Cerebellar cortex (tissue), 1 donor: ENCODE measurements at places on chromosomes 6 and 20.

GRCh38 chr20:46057856-46058598, 29.0 kb downstream of the SLC12A5 start:
- no peak for DNase-seq

- DNase-seq: no peak
Observed at GRCh38 chr6:33716890-33717632, 5.6 kb upstream of the UQCC2 start.

DNA sequence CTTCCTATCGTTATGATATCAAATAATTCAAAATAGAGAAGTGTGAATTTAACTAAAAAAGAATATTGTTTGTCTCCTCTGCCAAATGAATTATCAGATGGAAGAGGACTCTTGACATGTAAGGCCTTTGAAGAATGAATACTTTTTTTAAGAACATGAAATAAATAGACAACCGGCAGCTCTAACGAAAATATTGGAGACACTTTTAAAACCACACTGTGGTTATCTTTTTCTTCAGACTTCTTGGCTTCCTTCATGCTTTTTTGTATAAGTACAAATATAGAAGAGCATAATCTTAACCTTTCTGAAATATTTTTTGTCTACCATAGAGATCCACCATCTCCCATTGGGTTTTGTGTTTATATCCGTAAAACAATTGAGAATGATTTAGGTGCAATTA, 115.2 kb upstream of the SCGN start:
- no peak for DNase-seq

DNA sequence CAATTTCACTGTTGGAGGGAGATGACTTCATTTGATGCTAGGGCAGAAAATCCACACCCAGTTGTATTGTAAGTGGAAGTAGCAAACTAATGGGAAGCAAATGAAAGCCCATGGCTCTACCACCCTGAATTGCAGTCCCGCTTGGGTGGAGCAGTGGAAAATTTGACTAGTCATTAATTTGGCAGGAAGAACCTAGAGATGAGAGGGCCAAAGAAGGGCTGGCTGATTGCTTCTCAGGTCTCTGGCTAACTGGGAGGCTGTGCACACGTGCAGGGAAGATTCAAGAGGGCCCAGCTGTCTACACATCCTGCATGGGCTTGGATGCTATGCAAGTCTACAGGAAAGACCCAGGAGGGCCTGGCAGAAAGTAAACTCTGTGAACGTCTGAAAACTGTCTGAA, 466.2 kb downstream of the TFAP2A start:
- DNase-seq: no peak

DNA sequence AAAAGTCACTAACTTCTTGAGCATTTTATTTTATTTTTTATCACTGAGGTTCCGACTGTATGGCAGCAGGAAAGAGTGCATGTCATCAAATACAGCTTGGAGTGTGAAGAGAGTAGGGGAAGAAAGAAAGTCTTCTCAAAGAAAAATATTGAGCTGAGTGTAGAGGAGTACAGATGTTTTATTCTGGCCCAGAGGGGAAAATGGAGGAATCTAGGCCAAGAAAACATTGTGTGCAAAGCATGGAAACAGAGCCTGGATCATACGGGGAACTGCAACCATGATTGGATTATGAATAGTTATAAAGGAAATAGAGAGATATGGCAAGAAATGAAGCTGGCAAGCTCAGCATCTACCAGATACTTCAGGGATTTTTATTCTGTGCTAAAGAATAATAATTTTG, 104.2 kb upstream of the SCGN start:
- DNase-seq: no peak

DNA sequence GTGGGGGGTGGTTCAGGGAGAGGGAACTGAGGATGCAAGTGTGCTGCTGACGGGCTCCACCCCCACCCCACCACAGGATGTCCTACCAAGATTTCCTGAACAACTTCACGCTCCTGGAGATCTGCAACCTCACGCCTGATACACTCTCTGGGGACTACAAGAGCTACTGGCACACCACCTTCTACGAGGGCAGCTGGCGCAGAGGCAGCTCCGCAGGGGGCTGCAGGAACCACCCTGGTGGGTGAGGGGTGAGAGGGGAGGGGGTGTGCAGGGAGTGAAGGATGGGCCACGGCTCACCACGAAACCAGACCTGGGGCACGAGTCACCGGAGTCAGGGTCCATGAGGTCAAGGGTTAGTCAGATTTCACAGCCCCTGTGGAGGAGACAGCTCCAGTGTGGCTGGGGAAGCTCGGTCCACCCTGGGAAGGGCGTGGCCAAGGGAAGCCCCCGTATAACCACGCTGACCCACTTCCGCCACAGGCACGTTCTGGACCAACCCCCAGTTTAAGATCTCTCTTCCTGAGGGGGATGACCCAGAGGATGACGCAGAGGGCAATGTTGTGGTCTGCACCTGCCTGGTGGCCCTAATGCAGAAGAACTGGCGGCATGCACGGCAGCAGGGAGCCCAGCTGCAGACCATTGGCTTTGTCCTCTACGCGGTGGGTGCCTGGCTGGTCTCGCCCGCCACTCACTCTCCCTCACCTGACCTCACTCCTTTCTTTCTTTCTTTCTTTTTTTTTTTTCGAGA, 18.3 kb downstream of the CAPN11 start:
- DNase-seq: no peak

DNA sequence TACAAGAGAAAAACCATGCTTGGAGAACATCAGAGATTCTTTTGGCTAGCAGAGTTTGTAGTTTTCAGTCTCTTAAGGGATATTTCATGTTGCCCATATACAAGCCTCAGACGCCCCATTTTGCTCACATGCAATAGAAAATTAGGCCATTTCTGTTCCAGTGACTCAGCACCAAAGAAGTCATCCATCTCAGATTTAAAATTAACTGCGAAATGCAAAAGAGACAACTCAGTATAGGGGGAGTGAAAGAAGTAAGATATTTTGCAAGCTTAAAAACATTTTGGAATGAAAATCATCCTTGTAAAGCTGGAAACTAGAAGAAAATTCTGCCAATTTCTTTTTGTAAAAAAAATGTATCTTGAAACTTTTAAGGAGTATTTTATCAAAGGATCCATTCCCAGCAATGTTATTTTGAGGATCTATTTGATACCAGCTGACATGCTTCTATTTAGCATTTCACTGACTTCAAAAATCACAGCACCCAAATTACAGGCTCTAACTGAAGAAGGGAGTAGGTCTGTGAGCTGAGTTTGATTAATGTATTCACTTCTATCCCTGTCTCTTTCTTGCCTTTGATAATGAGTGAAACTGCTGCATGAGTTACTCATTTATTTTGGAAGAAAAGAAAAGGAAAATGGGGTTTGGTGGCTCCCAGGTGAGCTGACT, 223.7 kb upstream of the SULF2 start:
- no peak for DNase-seq

DNA sequence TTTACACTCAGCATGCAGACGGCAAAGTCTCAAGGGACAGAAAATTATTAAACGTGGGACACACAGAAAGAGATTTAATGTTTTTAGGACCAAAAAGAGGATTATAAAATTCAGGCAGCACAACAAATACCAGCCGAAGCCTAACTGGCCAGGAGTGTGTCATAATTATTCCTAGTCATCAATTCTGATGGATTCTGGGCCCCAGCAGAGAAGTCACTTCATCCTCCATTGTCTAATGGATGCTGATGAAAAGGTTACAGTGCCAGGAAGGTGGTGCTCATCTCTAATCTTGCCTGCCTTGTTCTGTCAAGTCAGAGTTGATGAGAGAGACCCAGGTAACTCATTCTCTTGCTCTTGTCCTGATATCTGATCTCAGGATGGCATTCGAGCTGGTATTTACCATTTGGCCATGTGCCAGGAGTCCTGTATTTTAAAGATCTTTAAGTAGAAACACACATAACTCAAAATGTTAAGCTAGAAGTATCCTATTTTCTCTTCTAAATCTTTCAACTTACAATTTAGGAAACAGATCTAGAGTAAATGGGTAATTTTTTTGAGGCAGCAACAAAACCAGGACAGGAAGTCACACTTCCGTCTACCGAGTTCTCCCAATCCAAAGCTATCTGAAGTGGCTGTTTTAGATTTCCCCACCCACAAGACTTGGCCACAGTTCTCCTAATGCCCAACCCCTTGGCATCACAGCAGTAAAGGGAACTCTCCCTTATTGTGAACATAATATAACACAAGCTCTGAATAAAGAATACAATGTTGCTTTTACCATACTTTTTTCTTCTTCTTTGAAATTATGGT, 50.0 kb downstream of the ADAT2 start:
- no peak for DNase-seq

DNA sequence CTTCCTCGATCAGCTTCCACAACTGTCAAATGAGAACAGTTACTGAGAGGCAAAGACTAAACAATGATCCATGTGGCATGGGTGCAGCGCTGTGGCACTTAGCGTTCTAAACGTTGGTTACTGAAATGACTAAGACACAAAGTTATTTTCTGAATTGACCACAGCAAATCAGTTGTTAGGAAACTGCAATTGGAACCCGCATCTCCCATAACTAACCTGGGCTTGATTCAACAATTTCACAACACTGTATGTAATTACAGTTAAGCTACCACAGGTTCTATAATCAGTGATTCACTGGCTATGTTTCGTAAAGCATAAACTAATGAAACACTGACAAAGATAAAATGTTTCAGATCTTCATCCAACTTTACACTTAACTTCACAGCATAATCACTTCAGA, 12.5 kb downstream of the WDR27 start:
- DNase-seq: no peak

DNA sequence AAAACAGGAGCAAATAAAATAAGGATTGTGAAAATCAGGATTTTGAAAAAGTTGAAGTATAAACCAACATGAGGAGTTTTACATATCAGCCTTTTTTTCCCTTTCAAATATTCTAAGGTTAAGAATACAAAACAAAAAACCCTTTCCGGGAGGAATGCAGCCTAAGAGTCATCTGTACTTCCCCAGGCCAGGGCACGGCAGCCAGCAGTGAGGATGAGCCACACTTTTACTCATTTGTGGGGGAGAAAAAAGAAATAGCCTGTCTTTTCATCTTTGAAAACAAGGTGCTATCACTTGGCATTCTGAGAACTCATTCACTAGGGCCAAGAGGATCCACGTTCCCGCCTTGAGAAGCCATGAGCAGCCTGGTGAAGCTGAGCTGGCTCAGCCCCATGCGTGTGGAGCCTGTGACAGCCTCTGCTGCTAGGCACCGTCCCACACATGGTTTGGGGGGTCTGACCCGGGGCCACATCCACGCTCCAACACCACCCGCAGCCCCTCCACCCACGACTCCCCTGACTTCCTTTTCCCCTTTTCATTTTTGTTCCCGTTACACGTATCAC, 11.2 kb downstream of the SLC22A1 start:
- DNase-seq: no peak

- peak; percentile 62 for DNase-seq
Observed at GRCh38 chr6:2746557-2747061, 4.1 kb downstream of the MYLK4 start.

DNA sequence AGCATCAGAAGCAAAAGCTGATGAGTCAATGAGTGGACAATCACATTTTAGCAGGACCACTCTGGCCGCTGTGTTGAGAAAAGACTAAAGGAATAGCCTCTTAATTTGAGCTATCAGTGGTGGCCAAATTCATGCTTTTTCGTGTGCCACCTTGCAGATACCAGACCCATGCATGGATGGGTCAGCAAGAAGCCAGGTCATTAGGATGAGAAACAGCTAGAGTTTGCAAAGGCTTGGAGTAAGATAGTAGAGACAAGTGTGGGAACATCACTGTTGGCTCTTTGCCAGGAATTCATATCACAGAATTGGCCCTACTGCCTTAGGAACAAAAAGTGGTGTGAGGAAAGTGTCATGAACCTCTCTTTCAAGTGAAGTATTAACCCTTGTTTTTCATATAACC, 25.5 kb downstream of the MRAP2 start:
- DNase-seq: no peak

GRCh38 chr6:21027507-21027906, 493.2 kb downstream of the CDKAL1 start:
- DNase-seq: no peak

- no peak for DNase-seq
Observed at GRCh38 chr20:44856442-44856841, 29.1 kb upstream of the YWHAB start.

DNA sequence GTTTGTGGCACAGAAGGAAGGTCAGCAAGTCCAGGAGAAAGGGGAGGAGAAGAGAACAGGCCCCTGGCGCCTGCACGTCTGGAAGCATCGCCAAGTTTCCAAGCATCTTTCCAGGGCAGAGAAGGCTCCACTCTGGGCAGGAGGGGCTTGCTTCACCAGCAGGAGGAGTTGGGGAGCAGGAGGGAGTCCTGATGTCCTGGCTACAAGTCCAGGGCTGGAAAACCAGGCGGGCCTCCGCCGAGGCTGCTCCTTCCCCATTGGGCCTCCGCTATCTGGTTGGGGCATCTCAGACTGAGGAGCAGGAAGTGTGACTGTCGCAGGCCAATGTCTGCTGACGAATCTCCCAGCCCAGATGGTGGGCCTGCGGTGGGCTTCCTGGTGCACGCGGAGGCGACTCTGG, 421.9 kb downstream of the PREX1 start:
- DNase-seq: no peak

GRCh38 chr6:1892716-1893115, 283.0 kb downstream of the FOXC1 start:
- DNase-seq: no peak

DNA sequence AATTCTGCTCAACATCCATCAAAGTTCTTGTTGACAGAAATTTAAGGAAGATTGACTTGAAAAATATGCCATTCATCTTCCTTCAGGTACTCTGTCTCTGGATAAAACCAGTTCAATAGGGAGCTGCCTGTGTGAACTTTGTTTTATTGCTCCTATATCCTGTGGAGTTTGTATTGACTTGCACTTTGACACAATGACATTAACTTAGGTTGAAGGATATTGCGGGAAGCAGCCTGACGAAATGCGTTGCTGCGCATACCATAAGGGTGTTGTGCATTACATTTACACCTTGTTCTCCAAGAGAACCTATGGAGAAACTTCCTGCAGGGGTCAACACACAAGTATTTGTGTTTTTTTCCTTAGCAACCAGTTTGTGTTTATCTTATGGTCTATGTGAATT, 185.4 kb upstream of the GRIK2 start:
- no peak for DNase-seq

DNA sequence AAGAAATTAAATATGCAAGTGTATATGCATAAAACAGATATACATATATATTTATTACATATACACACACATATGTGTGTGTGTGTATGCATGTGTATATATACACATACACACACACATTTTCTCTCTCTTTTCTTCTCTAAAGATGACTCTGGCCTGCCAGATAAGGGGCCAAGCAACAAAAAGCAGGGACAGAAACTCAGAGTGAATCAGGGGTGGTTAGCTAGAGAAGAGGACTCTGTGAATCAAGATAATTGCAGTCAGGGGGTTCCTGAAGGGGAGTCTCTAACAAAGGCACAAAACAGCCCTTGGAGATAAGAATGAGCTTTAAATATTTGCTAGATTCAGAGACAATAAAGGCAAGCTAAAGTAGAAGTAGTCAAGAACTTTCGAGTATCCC, 650.5 kb downstream of the UTRN start:
- no peak for DNase-seq
